AG04449 (cell line): ENCODE measurements at places on chromosomes 2 and 18.

DNA sequence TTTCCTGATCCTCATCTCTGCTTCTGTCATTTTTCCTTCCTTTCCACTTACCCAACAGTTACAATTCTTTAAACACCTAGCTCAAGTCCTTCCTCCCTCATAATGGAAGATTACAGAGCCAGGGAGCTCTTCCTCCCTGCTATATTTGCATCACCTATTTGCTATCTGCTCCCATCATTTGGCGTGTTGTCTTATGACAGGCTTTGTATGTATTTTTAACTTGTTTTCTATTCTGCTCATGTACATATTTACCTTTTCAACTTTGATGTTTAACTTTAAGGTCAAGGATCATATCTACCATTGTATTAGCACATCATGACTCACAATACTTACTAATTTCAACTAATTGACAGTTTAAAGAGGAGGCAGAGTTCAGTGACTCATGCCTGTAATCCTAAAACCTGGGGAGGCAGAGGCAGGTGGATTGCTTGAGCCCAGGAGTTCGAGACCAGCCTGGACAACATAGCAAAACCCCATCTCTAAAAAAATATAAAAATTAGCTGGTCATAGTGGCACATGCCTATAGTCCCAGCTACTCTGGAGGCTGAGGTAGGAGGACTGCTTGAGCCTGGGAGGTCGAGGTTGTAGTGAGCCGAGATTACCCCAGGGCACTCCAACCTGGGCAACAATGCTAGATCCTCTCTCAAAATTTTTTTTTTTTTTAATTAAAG, 308.0 kb upstream of the STON1 start:
- no peak for DNase-seq

DNA sequence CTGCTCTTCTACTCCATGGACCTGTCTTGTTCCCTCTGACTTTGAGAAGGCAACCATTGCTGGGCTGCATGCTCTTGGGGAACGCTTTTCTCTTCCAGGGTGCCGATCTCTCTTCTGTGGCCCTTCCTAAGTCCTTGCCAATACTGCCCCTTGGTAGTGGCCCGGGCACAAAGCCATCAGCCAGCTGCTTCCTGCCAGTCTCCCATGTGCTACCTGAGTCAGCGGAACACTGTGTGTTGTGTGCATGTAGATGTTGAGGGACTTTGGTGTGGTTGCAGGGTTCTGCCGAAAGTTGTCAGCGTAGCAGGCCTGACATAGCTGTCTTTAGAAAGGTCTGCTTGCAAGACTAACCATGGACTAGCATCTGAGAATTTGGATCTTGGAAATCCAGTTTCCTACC, 35.4 kb downstream of the MGAT5 start:
- no peak for DNase-seq

GRCh38 chr2:1716441-1716840, 27.9 kb downstream of the PXDN start:
- DNase-seq = no peak

DNA sequence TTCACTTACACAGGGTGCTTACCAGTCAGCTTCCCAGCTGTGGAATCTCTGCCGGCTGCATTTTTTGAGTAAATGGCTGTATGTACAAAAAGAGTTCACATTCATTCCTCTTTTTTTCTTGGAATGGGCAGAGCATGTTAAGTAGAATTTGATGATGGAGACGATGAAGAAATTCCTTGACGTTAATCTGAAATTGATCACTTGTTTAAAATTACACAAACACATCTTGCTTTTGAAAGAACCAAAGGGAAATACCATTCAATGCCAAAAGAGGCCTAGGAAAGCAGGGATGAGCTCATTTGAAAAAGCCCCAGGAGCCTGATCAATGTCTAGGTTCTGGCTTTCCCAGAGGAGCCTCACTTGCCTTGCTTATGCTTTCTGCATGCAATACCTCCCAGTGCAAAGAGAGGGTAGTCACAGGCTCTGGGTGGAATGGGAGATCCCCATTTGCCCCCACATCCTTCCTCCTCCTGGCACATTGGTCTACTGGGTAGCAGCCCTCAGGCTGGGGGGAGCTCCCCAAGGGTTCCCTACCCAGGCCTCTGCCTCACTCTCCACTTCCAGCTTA, 12.3 kb upstream of the SMAD7 start:
- no peak for DNase-seq

DNA sequence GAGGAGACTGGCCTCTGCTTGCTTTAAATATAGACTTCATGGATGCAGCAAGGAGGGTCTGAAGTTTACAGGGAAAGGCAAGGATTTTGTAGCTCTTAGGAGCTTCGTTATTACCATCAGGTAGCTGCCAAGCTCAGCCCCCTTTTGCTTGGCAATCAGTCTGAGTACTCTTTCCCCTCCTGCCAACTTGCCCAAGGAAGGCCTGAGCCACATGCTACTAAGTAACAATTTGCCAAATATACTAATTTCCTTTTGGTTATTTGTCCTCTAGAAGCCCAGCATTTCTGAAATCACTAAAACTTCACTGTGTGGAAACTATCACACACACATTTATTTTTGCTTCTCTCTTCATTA, 85.5 kb upstream of the ITPRID2 start:
- no peak for DNase-seq

GRCh38 chr18:76578571-76579300, 83.7 kb upstream of the ZNF516 start:
- no peak for DNase-seq

DNA sequence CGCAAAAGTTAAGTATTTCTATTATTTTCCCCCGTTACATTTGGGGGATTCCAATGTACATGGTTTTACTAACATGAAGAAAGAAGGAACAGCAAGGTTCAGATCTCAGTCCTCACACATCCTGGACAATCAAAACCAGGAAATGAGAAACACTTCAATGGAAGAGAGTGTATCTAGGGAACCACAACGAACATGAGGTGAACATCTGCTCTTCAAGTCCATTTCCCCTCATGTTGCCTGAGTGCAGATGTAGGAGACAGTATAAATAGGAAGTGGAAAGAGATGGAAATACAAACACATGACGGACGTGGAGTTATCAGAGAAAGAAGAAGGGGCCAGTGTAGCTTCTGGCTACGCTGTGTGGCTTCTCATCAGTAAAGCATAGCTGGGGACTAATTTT, 52.6 kb downstream of the CHN1 start:
- no peak for DNase-seq

GRCh38 chr2:232466221-232466620, 10.3 kb downstream of the ALPI start:
- DNase-seq = no peak

- no peak for DNase-seq
Observed at GRCh38 chr2:29615841-29616240, 305.5 kb downstream of the ALK start.
